ENCODE measurements at places on chromosomes 13 and 19.

DNA sequence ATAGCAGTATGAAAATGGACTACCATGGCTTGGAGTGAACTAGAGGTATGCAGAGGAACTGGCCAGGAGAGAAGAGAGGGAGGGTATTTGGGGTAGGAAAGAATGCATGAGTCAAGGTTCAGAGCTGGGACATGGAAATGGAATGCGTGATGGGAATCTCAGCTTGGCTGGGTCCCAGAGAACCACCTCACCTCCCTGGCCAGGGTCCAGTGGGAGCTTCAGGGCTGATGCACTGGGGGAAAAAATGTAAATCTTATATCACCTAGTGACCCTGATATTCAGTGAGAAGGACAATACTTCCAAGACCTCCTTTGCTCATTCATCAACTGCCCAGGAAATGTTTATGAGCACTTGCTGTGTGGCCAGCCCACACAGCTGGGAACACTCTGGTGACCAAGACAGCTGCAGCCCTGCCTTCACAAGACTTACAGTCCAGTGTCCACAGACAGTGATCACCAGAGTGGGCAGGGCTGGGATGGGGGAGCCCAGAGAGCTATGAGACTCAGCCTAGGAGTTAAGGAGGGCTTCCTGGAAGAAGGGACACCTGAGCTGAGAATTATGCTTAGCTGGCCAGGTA is 12.8 kb downstream of the IGSF23 start:
- DNase-seq = no peak

DNA sequence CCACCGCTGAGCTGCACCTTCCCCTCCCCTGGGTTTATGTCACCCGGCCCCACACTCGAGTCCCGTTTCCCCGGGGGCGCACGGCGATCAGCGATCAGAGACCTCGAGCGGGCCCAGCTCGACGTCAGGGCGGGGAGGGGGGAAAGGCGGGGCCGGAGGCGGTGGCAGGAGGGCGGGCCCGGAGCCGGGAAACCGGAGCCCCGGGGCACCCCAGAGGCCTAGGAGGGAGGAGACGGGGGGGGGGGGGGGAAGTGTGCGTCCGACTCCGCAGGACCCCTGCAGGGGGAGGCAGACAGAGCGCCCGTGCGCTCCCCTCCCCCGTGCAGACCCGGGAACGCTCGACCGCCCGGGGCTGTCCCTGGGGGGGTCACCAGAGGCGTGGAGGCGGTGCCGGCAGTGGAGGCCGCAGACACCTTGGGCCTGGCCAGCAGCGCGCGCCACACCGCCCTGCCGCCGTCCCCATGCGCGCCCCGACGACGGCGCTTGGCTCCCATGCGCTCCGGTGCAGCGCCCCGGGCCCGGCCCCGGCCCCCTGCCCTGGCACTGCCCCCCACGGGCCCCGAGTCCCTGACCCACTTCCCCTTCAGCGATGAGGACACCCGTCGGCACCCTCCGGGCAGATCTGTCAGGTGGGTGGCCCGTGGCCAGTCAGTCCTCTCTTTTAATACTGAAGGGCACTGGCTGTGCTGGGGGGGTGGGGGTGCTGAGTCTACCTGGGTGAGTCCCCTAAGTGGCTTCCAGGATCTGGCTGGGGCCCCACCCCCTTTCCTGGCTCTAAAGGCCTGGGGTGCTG is 11.8 kb downstream of the PDE4A start:
- peak; percentile 56 for DNase-seq

DNA sequence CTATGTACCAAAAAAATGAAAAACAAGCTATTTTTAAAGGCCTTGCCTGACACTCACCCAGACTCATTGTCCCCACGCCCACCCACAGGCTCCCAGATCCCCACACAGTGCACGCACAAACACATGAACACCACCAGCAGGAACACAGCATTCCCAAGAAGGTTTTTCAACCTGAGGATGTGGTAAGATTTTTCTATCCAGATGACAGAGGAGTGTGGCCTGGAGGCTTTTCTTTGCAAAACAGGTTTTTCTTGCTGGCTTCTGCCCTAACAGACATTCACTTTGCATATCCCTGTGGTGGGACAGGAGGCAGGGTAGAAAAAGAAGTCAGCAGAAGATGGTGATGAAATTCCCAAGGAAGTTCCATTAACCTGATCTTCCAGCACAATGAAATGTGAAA is 97.8 kb downstream of the KLF12 start:
- DNase-seq = no peak

- DNase-seq = no peak
Measured at GRCh38 chr19:40413291-40413845, at the start of gene PRX. PRX (minus strand) TSS chr19:40413378; CDS start chr19:40407932, 5,446 bp downstream.

DNA sequence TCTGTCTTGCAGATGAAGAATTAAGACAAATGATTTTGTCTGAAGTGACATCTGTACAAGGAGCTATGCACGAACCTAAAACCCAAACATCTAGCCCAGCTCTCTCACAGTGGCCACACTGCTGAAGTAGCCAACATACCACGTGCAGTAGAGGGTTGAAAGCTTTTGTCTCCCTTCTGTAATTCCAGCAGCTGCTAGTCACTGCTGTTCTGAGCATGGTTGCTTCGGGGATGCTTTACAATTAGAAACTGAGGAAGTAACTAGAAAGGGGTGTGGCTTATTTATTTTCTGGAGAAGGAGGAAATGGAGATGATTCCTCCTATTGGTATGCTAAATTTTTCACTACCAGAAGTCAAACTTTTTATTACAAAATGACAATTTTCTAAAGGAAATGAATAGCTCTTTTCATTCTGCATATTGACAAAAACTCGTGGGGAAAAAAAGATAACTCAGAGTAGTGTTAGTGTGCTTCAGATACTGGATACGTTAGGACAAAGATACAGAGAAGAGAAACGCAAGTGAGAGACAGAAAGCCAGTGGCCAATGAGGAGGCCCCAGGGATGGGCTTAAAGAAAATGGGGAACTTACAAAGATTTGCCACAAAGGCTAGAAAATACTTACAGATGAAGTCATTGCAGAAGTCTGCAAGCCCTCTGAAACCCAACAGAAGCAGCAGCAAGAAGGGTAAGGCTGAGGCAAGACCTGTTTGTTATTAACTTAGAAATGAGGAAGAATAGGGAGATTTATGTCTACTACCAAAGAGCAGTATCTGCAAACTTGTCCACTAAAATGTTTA is 192.7 kb upstream of the MIR17HG start:
- DNase-seq = no peak

DNA sequence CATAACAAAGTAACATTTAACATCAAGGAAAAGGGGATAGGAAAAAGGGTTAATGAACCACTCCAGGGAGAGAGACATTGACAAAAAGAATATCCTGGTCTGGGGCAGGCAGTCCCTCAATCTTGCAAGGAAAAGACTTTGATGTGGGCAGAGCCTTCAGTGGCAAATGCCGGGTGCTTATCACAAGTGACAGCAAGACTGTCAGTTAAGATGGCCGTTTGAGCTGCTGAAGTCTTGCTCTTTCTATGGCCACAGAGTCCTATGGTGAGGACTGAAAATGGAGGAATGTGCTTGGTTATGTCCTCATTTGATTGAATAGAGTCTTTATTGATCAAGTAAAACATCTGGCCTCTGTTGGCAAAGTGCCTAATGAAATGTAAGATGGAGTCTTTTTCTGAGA is 112.1 kb downstream of the B3GLCT start:
- no peak for DNase-seq

DNA sequence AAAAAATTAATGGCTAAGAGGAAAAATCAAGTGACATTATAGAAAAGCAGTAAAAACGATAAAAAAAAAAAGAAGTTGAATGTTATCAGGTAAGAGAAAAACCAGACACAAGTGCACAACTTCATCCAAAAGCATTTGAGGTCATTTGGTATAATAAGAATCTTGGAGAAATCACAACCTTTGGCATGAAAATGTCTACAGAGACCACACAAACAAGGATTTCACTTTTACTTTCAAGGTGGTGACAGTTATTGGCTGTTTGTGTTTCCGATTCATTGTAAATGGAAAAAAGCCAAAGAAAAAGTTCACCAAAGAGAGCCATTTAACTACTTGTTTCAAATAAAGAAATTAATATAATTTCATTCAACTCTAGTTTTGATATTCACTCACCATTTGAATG is 1193.5 kb downstream of the PCDH9 start:
- DNase-seq = no peak

DNA sequence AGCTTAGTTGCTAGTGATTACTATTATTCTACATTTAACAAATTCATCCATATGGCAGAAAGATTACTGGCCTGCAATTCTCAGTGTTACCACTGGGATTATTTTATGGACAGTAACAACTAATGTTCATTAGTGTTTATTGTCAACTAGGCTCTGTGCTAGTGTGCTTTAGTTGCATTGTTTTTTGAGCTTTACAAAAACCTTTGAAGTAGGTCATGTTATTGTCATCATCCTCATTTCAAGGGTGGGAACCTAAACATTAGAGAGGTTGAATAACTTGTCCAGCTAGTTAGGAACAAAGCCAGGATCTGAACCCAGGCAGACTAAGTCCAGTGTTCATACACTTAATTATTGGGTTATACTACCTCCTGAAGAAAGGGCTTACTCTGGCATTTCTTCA is 27.8 kb upstream of the TDRD3 start:
- no peak for DNase-seq

DNA sequence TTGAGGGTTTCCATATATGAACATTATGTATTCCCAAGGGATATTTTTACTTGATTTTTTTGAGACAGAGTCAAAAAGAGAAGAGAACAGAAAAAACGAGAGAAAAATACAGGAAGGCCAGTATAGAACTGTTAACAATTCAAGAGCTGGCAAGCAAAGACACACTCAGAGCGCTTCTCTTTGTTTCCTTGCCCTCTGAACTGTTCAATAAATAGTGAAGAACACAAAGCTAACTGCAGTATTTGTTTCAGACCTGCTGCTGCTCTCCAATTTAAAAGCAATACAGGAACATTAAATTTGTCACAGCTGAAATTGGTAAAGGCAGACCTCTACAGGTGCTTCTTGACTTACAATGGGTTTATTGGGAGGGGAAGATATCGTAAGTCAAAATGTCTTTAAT is 14.0 kb upstream of the NEK3 start:
- no peak for DNase-seq

DNA sequence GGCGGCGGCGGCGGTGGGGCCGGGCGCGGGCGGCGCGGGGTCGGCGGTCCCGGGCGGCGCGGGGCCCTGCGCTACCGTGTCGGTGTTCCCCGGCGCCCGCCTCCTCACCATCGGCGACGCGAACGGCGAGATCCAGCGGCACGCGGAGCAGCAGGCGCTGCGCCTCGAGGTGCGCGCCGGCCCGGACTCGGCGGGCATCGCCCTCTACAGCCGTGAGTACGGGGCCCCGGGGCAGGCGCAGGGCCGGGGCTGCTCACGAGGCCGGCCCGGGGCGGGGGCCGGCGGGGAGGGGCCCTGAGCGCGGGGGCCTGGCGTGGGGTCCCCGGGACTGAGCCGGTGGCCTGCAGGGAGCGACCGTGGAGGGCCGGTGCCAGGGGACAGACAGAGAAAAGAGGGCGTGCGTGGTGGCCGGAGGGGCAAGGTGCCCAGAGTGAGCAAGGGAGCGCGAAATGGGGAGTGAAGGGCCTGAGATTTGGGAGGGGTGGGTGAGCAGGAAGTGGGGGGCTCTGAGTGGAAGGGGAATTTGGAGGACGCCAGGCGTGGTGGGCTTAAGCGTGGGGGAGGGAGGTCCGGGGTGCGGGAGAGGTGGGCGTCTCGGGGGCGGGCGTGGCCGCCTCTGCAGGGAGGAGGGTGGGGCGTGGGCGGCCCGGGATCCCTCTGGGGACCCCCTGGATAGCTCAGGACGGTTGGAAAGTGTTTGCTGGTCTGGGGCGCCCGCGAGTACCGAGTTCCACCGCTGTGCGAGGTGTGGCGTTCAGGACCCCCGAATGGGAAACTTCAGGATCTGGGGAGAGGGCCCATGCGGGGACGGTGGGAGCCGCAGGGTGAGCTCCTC is 575 bp downstream of the CARM1 start:
- DNase-seq = peak; percentile 51

DNA sequence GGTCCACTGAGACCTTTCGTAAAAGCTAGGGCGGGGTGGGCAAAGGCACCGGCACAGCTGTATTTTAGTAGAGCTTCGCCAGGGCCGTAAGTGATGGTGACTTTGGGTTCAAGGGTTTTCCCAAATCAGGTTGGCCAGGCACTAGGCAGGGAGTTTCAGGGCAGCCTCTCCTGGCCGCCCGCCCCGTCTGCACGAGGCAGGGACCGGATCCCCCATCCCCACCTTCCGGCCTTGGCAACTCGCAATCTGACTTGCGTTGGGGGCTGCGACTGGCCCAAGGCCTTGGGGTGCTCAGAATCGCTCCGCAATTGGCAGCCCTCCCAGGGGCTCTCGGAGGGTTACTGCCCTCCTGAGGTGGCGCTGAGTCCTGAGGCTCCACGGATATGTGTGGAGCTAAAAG is 4.1 kb upstream of the ZIC5 start:
- no peak for DNase-seq

- no peak for DNase-seq
Measured at GRCh38 chr13:110054041-110054440, 252.9 kb downstream of the COL4A1 start.

GRCh38 chr19:39916851-39917396 is 17.5 kb downstream of the FCGBP start:
- no peak for DNase-seq

DNA sequence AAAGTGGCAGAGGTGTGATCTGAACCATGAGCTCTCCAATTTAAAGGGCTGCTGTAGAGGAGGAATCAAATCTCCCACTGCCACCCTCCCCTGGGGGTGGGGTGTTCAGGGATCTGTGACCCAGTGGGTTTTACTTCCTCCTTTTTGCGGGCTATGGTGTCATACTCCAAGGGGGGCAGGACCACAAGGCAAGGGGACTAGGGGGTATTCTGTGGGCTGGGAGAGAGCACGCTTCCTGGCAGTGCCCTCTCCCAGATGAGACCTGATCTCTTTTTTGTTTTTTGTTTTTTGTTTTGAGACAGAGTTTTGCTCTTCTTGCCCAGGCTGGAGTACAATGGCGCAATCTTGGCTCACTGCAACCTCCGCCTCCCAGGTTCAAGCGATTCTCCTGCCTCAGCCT is 10.3 kb downstream of the PLD3 start:
- no peak for DNase-seq

GRCh38 chr13:106104281-106104901 is 431.1 kb downstream of the EFNB2 start:
- no peak for DNase-seq

DNA sequence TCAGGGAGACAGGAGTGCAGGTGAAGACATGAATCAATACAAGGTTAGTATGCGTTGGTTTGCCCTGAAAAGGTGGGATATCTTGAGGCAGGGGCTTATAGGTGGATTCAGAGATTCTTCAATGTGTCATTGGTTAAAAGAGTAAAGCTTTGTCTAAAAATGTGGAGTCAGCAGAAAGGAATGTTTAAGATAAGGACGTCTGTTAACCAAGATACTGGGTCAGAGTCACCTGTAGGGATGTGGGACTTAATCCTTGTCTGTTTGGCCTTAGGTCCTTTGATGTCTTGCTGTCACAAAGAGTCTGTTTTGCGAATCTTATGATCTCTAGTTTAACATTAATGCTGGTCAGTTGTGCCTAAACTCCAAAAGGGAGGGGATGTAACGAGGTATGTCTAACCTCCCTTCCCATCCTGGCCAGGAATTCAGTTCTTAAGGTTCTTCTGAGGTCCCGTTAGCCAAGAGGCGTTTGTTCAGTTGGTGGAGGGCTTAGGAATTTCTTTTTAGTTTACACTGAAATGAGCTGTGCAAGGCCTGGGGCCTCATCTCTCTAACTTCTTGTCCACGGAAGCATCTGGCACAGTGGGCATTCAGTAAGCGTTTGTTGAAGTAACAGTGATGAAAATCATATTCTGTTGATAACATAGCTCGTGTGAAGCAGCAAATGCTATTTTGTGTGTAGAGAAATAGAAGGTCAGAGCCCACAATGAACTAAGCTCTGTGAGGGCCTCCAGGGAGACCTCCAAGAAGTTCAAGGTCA is 96.2 kb upstream of the RNF113B start:
- no peak for DNase-seq
